ENCODE measurements at places on chromosomes 6 and 20. TPM values are rescaled to one million over a fixed set of nuclear protein-coding genes. Genes with fewer than 3 reads are reported as not detected.

The CYP39A1 gene
- polyA plus RNA-seq, result 10.2 TPM

The FAM217A gene
- 1.3 TPM for polyA plus RNA-seq

The SIM1 gene
- polyA plus RNA-seq, result 26.9 TPM

The DSP gene
- 82.9 TPM for polyA plus RNA-seq

The POPDC3 gene
- 0.76 TPM for polyA plus RNA-seq

The TENT5A gene
- 5.1 TPM for polyA plus RNA-seq

The WFDC5 gene
- not detected for polyA plus RNA-seq

The RFX6 gene
- polyA plus RNA-seq, result 0.06 TPM

The ZNF184 gene
- polyA plus RNA-seq, result 20.0 TPM

The IL20RA gene
- polyA plus RNA-seq, result 0.98 TPM

The COL12A1 gene
- 78.5 TPM for polyA plus RNA-seq

The TINAG gene
- 38.7 TPM for polyA plus RNA-seq

The CTCFL gene
- 4.5 TPM for polyA plus RNA-seq

The LY6G6C gene
- polyA plus RNA-seq, result 0.28 TPM

The TULP1 gene
- polyA plus RNA-seq, result 1.5 TPM

The SLC12A5 gene
- 2.6 TPM for polyA plus RNA-seq

The CHRNA4 gene
- polyA plus RNA-seq, result 14.7 TPM
